ENCODE measurements at places on chromosomes 7 and 10.

- DNase-seq, result no peak
Observed at GRCh38 chr10:2047679-2048078, 310.4 kb upstream of the ADARB2 start.

DNA sequence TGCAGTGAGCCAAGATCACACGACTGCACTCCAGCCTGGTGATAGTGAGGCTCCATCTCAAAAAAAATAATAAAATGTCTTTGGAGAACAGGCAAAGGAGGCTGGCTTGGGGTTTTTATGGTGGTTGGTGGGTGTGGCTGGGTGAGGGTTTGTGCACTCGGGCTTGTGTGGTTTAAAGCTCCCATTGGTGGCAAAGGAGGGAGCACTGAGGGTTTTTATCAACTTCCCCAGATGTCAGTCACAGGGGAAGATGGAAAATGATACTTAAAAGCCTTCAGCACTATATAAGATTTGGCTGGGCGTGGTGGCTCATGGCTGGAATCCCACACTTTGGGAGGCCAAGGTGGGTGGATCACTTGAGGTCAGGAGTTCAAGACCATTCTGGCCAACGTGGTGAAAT, 16.3 kb upstream of the RNF216 start:
- DNase-seq, result no peak

- no peak for DNase-seq
Observed at GRCh38 chr10:28496017-28496416, 36.9 kb upstream of the WAC start.

DNA sequence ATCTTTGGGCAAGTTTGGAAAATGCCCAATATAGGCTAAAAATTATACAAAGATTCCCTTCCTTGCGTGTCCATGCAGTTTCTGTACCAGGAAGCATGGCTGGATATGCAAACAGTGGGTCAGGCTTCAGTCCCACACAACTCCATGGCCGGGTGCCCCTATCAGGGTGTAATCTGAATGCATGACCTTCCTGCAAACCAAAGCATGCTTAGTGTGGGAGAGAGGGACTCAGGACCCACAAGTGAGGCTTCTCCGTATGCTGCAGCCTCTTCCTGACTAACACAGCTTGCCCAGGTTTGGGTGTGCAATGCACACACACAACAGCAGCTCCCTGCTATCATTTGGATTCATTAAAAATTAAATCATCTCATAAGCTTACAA, 8.5 kb downstream of the AKR1B10 start:
- no peak for DNase-seq

- no peak for DNase-seq
Observed at GRCh38 chr10:50604049-50604640, 19.6 kb downstream of the SGMS1 start.

GRCh38 chr7:128270826-128271272, 29.8 kb downstream of the LEP start:
- no peak for DNase-seq

DNA sequence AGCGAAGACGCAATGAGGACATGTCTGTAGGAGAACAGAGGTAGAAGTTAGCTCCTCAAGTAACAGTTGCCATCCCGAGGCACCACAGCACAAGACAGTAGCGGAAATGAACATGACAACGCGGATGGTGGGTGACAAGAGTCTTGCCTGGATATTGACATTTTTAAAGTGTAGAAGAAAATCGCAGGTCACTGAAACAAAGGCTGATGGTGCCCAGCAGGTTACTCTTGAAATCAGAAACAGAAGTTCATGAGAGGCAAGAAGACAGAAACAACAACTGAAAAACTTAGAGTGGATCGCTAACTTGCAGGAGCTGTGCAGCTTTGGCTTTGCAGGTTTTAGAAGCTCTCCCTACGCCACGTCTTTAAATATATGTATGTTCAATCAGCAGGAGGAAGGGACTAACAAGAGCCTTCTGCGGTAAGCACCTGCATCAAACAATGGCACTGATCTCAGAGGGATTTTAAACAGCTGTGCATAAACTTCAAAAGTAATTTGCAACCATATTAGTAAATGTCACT, 1.8 kb downstream of the PRKCQ start:
- DNase-seq, result no peak

DNA sequence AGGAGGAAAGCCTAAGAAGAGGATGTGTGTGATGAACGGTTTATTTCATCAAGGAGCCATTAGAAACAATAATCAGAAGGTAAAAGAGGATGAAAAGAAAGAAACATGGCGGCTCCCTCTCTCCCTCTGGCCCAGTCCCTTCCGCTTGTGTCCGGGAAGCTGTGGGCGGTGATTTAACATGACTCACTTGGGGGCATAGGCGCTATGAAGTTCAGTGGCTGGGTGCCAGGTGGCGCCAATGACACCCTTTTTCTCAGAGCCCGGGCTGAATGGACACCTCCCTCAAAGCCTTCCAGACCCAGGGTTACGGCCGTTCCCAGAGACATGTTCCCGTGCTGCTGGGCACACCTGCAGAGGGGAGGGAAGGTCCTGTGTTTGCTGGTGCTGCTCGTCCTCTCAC, 244.0 kb downstream of the SKAP2 start:
- DNase-seq, result peak; percentile 76
